AG04450 (cell line): ENCODE measurements at places on chromosomes 6 and 20.

DNA sequence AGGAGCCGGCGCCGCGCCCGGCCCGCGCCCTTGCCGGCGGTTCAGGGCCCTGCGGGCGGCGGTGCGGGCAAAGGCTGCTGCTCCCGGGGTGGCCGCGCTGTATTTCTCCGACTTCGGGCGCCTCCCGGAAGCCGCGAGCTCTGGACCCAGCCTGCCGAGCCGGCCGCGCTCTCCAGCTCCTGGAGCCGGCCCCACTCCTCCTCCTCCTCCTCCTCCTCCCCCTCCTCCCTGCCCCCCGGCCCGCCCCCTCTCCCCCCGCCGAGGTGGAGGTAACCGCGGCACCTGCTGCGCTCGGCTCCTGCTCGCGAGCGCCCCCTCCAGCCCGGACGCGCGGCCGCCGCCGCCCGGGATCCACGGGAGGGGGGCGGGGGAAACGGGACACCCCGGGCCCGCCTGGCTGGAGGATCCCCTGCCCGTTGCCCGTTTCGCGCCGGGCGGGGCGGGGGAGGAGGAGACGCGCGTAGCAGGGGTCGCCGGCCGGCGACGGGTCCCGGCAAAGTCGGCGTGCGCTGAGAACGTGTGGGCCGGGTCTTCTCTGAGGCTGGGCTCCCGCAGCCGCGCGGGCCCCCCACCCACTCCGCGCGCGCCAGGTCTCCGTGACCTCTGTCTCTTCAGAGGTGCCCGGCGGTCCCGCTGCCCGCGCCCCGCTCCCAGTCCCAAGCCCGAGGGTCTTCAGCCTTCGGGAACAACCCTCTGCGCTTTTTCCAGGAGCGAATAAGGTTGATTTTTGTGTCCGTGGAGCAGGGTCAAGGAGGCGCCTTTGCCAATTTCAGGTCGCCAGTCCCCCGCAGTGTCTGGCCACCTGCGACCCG lies at the start of gene SLC22A23:
TSS of gene SLC22A23 (minus strand) at position 153 of the 812 bp plus-strand sequence. CDS start 491 bp downstream, outside the sequence.
- DNase-seq: no peak

DNA sequence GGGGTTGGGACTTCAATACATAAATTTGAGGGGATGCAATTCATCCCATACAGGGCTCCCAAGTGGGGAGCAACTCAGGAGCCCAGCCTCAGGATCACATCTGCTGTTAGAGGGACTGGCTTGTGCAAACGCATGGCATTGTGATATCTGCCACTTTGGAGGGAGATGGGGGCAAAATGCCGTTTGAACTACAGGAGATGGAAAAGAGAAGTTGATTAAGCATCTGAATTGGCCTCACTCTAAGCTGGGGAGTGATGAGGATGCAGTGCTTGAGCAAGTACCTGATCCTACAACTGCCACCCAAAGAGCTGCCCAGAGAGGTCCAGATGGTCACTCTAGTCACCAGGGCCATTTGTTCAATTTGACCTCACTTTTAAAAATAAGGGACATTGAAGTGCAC lies 2.0 kb downstream of the LY86 start:
- no peak for DNase-seq

- DNase-seq: no peak
These were observed 44.2 kb upstream of the TIAM2 start for GRCh38 chr6:154950979-154951344.

- DNase-seq: no peak
These were observed 9.9 kb upstream of the DTD1 start for GRCh38 chr20:18577942-18578341.

- no peak for DNase-seq
These were observed 684 bp downstream of the ZNFX1 start for GRCh38 chr20:49276961-49277785.

- DNase-seq: no peak
These were observed 1.8 kb downstream of the CHRNA4 start for GRCh38 chr20:63359164-63359934.

DNA sequence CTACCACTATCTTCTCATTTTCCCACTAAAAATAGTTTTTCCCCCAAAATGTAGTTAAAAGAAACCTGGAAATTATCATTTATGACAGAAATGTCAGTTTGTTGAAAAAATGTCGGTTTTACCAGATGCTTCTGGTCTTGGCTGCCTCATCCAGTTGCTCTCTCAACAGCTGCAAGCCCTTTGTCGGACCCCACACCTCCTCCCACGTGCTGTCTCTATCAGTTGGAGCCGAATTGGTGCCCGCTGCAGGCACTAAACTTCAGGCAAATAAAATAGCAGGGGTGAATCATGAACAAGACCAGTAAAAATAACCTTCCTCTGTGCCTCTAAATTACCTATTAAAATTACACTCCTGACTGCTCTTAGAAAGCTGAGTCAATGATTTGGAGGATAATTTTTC lies 129.5 kb upstream of the CEP162 start:
- no peak for DNase-seq

- DNase-seq: peak; percentile 62
These were observed at the start of gene KIF3B for GRCh38 chr20:32277361-32278198. KIF3B (plus strand) TSS chr20:32277651; CDS start chr20:32309778, 32,127 bp downstream.

GRCh38 chr6:84251891-84252539 lies 24.6 kb upstream of the CEP162 start:
- no peak for DNase-seq

GRCh38 chr6:43269273-43270007 lies 26.2 kb downstream of the TTBK1 start:
- no peak for DNase-seq

- peak; percentile 59 for DNase-seq
These were observed 67.2 kb upstream of the TBC1D7 start for GRCh38 chr6:13395272-13396237.

DNA sequence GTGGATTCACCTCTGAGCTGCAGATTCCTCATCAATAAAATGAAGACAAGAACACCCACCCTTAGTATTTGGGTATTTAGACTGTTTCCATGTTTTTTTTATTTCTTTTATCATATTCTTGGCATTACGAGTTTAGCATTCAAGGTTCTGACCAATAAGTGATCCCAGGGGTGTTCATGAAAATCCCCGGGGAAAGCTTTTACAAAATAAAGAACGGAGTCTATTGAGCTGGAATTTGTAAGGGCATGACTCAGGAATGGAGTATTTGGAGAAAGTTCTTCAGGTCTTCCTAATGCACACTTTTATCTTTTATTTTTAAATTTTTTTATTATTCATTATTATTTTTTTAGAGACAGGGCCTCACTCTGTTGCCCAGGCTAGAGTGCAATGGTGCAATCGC lies 19.4 kb upstream of the TOX2 start:
- no peak for DNase-seq

- DNase-seq: no peak
These were observed 7.8 kb downstream of the UBE3D start for GRCh38 chr6:83057705-83058321.

- DNase-seq: no peak
These were observed 36.8 kb upstream of the SAMD3 start for GRCh38 chr6:130259557-130259956.

- no peak for DNase-seq
These were observed 595.5 kb downstream of the COL12A1 start for GRCh38 chr6:74610352-74610751.

DNA sequence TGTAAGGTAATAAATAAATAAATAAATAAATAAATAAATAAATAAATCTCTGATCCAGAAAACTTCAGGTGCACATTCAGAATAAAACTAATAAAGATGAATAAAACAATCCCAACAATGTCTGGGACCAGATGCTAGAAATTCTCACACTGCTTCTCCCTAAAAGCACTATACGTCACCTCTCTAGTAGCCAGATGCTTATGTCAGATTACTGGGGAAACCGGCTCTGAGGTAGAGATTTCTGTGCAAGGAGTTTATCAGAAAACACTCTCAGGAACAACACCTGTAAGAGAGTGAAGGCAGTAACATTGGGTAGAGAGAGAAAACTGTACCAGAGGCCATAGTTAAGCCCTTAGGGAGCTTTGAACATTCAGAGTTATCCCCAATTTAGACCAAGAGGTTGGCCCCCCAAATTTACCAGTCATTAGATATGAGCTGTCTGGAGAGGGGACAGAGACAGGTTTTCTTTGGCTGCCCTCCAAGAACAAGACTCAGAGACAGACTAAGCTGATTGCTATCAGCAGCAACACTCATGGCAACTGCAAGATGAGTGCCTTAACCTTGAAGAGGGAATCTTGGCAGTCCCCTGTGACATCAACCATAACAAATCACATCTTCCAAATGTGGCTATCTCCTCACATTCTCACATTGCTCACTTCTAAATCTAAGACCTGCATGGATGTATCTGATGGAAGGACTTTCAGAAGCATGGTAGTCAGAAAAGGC lies 151.2 kb upstream of the BMP5 start:
- no peak for DNase-seq

- no peak for DNase-seq
These were observed at the start of gene NTSR1 for GRCh38 chr20:62708591-62709536. NTSR1 (plus strand) TSS chr20:62708836; CDS start chr20:62709208, 372 bp downstream.

DNA sequence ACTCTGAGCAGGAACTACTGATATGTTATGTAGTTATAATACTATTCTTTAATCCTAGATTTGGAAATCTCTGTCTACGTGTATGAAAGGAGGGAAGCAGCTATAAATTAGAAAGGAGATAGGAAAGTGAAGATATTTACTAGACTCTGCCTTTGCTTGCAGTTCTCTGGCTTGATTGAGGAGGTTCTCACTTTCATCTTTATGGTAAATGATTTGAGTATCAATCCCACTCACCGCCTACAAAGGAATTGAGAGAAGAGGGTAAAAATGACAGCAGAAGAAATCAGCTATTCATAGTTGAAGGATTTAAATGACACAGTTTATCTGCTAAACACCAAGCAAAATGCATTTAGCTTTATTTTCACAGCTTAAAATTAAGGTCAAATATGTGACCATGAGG lies 67.3 kb downstream of the FAM229B start:
- DNase-seq: no peak

DNA sequence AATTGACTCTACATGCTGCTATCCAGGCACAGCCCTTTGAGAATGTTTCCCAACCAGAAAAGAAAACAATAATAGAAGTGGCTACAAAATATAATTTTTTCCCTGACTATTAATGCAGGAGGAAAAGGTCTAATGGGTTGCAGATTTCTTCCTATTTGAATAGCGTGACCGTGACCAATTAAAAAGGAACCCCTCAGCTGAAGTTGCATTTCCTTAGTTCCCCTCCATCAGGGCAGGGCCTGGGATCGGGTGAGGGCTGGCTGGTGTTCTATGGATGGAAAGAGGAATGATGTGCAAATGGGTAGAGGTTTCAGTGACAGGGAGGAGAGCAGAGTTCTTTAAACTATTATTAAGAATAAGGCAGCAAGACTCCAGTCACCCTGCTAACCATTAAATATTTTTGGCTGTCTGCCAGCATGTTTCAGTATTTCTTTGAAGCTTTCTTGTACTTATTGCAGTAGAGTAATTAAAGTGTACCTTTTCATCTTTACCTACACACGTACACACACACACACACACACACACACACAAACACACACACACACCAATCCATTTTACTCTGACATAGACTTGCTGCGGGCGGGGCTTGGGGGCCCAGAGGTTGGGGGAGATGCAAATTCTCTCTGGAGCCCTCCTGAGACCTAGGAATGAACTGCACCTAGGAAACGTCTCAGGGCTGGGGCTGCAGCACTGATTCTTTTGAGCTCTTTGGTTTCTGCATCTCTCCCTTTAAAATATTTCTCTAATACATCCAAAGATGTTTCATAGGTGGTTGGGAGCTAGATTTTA lies 154.8 kb upstream of the SLC35B3 start:
- DNase-seq: no peak

GRCh38 chr20:24378661-24379483 lies 90.6 kb upstream of the SYNDIG1 start:
- no peak for DNase-seq
